ENCODE measurements at places on chromosomes 13 and 19.

DNA sequence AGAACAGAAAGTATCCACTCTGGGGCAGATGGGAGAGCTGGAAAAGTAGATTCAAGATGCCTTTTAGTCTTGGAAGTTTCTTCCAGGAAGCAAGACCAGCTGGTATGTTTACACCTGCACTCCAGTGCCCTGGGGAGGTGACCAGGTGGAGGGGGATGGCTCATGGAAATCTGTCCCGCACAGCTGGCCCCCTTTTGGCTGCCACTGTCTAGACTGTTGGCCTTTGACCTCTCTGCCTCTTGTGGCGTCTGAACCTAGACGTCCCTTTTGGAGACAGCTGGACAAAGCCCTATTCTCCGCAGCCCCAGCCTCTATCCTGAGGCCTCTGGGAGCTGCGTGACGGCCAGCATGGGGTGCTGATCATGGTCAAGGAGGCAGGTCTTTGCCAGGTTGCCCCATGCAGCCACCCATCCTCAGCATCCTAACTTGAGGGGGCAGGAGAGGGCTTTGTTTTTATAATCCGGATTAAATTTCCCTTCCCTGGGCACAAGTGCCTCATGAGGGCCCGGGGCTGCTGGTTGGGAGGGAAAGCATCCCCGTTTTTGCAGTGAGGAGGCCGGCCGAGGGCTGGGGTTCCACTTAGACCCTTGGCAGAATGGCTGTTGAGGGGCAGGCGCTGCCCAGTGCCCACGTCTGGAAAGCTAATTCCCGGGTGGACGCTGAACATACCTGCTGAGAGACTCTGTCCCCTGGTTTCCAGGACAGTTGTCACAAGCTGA lies 17.3 kb upstream of the GDF15 start:
- no peak for DNase-seq

DNA sequence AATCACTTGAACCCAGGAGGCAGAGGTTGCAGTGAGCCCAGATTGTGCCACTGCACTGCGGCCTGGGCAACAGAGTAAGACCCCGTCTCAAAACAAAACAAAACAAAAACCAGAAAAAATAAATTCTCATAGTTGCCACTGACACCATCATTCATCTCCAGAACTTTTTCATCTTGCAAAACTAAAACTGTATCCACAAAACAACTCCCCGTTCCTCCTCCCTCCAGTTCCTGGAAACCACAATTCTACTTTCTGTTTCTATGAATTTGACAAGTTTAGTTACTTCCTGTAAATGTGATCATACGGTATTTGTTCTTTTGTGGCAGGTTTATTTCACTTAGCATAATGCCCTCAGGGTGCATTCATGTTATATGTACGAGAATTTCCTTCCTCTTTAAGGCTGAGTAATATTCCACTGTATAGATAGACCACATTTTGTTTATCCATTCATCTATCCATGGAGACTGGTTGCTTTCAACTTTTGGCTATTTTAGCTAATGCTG lies 13.2 kb upstream of the ADGRE5 start:
- DNase-seq: no peak

GRCh38 chr19:57515255-57515654 lies 11.9 kb upstream of the ZNF549 start:
- no peak for DNase-seq

- no peak for DNase-seq
Observed at GRCh38 chr19:47671499-47671898, 41.7 kb upstream of the EHD2 start.

DNA sequence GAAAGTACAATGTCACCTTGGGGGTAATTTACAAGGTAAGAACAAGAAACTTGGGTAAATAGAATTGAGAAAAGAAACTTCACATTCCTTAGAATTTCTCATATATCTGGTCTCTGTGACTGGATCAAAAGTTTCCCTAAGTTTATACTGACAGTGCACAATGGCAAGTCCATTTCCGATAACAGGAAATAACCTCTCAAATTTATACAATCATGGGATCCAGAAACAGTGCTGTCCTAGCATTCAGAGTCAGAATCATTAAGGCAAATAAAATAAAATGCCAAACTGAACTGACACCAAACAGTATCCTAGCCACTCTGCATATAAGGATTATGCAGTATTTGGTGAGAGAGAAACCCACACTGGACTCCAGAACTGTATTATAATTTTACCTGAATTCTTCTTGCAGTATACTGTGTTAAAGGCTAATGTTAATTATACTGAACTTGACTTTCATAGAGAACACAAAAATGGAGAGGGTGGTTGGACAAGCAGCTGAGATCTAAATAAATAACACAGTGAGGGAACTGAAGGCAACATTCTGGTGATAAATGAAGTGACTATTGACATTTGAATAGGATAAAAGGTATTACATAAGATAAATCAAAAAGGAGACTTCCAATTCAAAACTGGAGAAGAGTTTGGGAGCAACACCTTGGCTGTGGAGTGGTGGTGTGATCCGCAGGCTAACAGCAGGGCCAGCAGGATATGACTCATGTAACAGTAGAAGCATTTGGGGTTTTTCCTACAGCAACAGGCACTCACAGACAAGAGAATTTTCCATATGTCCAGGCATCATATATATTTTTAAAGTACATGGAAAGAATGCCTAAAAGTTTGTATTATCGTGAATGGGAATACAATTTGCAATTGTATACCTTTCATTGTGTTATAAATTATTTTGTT lies 932.5 kb upstream of the MIR17HG start:
- DNase-seq: no peak

- DNase-seq: no peak
Observed at GRCh38 chr13:107518780-107519179, 696.6 kb downstream of the LIG4 start.

- DNase-seq: peak; percentile 59
Observed at GRCh38 chr13:25180775-25181537, 8.9 kb upstream of the AMER2 start.

DNA sequence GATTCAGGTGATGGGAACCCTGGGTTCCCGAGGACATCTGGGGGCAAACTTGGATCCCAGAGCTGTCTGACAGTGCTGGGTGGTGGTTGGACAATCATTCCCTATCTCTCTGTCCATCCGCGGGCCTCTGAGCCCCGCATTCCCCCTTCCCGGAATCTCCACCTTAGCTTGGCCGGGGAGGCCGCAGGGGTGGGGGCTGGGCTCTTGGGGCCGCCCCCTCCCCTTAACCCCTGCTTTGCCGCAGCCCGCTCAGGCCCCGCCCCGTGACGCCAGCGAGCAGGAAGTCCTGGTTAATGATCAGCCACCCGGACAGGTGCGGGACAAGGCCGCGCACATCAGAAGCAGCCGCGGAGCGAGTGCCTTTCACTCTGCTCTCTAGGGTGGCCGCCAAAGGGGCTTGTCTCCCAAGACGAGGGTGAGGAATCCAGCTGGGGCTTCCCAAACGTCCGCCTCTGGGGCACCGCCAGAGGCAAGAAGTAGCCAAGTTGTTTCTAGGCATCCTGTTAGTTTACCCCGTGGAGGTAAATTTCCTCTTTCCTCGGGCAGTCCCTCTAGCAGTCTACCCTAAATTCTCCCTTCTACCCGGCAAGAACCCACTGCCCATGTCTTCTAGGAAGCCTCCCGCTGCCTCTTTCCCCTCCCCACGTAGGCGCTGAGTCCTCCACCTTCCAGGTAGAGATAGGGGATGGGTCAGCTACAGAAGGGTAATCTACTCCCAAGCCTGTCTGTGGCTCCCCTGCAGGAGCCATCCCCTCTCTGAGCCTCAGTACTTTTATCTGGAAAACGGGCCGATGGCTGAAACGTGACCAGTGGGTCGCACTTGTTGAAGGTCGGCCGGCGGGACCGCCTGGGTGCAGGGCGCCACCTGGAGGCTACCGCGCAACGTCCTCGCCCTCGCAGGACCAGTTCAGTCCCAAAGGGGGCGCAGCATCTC lies 3.0 kb downstream of the IRF2BP1 start:
- DNase-seq: no peak

DNA sequence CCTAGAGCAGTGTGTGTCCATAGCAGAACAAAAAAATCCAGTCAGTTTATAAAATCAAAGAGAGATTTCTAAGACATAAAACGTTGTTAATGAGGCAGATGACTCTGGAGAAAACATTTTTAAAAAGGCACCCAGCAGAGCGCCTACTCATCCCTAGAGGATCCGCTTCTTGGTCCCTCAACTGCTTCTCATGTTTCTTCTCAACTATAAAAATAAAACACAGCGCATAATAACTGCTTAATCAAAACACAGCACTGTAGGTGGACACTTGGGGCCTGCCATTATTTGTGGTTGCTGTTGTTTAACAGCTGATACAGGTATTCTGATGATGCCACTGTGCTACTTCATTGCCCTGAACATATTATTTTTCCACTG lies 347.9 kb downstream of the FGF9 start:
- no peak for DNase-seq

GRCh38 chr13:110055089-110055488 lies 251.9 kb downstream of the COL4A1 start:
- no peak for DNase-seq

GRCh38 chr19:33171222-33171795 lies 22.8 kb upstream of the LRP3 start:
- DNase-seq: no peak

GRCh38 chr19:35828692-35829301 lies 16.2 kb upstream of the PRODH2 start:
- no peak for DNase-seq

DNA sequence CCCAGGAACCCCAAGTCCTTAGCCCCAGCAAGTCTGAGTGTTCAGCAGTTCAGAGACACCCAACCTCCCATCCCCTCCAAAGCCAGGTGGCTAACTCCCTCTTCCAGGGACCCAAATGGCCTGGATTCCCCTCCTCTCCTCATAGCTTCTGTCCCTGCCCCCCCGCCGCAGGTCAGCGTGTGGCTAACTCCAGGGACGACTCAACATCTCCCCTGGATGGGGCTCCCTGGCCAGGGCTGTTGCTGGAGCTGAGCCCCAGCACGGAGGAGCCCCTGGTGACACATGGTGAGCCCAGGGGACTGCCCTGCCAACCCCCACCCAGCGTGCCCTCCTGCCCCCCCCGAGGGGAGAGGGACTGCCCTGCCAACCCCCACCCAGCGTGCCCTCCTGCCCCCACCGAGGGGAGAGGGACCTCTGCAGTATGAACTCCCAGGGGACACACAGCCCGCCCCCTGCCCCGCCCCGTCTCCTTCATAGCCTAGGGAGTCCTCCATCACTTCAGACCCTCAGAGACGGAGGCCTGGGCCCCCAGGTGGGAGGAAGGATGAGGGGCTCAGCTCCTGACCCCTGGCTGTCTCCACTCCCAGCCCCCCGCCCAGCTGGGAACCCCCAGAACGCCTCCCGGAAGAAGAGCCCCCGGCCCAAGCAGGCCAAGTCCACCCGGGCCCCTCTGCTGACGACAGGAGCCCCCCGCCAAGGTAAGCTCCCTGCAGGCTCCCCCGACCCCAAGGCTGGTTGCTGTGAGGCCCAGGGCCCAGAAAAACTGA lies 1.7 kb downstream of the SSC5D start:
- DNase-seq: no peak

GRCh38 chr19:16034958-16035560 lies 41.2 kb upstream of the TPM4 start:
- DNase-seq: no peak

DNA sequence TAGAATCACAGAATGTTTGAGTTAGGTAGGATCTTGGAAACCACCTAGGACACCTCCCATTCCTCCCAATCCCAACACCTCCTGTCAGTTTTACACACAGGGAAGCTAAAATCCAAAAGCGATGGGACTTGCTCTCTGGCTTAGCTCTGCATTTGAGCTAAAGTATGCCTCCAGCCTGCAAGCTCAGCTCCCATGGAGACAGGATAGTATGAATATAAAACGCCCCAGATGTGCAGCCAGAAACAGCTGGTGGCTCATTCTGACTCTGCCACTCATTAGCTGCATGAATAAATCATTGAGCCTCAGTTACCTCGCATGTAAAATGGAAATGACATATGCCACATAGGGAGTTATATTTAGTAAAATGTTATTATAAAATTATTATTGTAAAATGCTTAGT lies 336.0 kb downstream of the SUCLA2 start:
- DNase-seq: no peak

GRCh38 chr13:47317356-47317755 lies 420.5 kb upstream of the HTR2A start:
- DNase-seq: no peak

- DNase-seq: no peak
Observed at GRCh38 chr19:44512326-44513298, 12.3 kb upstream of the ZNF180 start.

GRCh38 chr19:57078802-57079201 lies 41.0 kb upstream of the USP29 start:
- no peak for DNase-seq

- no peak for DNase-seq
Observed at GRCh38 chr19:18495204-18495911, 26.5 kb downstream of the ELL start.

GRCh38 chr19:1553415-1553814 lies 14.7 kb downstream of the MEX3D start:
- DNase-seq: no peak

DNA sequence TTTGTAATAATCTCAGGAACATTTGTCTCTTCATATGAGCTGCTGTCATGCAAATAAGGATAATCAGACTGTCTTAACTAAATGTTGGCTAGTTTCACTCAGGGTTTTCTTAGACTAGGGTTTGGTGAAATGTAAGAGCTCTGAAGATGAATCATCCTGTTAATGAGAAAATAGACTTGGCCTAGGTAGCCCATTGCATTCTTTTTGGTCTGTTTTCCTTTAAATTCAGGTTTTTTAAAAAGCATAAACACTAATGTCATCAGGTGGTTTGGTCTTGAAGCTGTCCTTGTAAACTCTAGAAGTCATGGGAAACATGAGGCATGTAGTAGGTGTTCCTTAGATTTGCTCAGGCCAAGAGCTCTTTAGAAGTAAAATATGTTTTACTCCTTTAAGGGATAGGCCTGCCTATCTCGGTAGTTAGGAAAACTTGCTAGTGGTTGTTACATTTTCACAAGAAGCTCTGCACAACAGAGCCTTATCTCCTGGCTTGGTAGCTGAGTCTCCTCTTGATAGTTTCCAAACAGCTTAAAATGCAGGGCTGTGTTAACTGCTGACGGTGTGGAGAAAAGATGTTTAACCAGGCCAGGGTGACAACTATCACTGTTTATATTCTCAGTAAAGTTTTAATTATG lies 62.0 kb upstream of the C1QTNF9B start:
- DNase-seq: no peak

DNA sequence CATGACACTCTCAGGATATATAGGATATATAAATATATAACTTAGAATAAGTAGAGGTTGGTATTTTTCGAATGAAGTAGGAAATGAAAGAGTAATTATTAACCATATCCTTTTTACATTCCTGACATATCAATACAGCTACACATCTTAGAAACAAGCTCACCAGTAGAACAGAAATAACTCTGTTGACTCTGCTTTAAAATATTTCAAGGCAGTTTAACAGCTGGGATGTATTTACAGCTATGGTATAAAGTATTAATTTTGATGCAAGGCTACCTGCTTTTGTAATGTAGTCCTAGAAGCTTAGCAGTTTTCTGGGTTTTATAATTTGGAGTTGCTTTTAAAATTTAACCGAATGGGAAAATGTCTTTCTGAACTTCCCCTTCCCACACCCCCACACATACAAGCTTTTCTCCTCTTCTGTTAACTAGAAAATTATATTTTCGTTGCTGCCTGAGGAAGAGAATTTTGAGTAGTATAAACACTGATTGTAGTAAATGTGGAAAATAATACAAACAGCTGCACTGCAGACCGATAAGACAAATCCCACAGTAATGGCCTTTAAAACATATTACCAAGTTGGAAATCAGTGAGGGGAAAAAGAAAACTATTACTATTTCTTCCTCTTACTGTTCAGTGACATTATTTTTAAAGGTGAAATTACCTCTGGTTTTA lies 147.7 kb downstream of the GGACT start:
- DNase-seq: no peak

GRCh38 chr19:2969104-2969504 lies 8.3 kb upstream of the TLE6 start:
- peak; percentile 59 for DNase-seq

- DNase-seq: no peak
Observed at GRCh38 chr13:31986676-31987470, 44.7 kb upstream of the FRY start.

Data from cerebellar nuclear complex (tissue), 1 donor.